ENCODE measurements at places on chromosomes 3 and 15.

DNA sequence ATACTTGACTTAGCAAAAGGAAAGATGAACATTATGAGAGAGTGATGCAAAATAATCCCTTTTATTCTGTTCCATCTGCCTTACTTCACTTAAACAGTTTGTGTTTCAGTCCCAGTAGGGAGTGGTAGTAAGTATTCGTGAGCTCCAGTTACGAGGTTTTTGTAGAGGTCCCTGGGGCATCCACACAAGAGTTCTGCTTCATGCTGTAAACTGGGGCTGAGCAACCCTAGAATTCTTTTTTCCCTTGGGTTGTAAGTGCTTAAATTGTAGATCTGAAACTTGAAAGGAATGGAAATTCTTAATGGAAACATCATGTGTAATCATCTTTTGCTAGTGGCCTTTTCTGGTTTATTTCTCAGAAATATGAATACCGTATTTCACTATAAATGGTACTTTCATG lies 79.5 kb downstream of the SEMA6D start:
- no peak for DNase-seq

DNA sequence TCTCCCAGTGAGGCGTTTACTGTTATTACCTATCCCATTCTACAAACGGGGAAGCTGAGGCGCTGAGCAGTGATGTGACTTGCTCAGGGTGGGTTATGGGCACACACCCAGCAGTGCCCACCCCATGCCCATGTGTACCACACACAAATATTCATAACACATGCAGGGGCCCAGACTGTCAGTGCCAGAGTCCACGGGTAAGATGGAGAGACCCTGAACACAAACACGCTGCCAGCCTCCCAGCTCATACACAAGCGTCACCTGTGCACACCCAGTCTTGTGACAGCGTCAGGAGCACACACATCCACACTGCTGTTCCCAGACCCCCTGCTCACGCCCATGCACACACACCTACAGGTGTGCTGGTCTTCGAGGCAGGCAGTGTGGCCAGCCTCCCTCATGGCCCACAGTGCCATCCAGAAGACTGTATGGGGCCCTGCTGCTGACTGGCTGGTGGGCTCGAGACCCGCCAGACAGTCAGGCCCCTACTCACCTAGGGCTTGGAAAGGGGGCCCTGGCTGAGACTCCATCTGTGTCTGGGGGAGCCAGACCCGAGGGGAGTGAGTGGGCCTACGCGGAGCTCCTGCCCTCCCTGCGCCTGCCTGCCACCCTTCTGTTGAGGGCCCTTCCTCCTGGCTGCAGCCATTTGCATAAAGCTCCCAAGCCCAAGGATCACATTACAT lies 39.4 kb downstream of the DNAJB8 start:
- DNase-seq, result no peak

DNA sequence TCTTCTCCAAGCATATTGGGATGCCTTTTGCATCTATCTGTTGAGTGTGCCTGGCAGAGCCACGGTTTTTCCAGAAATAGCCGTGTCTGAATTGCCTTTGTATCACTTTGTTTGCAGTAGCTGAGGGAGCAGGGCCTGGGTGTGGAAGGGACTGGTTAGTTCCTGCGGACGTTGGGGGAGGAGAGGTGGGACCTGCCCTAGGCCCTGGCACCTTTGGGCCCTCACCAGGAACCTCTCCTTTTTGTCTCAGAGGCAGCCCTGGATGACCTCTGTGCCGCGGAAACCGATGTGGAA lies 18.6 kb downstream of the ATRIP start:
- DNase-seq, result no peak

DNA sequence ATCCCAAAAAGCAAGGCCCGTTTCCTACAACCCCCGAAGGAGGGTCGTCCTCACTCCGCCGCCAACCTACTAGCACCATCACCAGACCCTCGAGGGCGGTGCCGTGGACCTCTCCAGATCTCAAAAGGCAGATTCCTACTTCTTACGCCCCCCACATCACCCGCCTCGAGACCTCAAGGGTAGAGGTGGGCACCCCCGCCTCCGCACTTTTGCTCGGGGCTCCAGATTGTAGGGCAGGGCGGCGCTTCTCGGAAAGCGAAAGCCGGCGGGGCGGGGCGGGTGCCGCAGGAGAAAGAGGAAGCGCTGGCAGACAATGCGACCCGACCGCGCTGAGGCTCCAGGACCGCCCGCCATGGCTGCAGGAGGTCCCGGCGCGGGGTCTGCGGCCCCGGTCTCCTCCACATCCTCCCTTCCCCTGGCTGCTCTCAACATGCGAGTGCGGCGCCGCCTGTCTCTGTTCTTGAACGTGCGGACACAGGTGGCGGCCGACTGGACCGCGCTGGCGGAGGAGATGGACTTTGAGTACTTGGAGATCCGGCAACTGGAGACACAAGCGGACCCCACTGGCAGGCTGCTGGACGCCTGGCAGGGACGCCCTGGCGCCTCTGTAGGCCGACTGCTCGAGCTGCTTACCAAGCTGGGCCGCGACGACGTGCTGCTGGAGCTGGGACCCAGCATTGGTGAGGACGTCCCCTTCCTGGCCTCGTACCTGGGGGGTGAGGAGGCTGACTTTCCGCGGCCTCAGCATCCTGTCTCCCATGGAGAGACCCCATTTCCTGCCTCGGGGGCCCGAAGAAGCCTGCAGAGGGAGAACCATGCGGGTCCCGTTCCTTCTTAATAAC lies at the start of gene MYD88:
MYD88 (plus strand) TSS at position 313 of the 842 bp plus-strand sequence; CDS start at position 353, 40 bp downstream.
- peak; percentile 83 for DNase-seq

GRCh38 chr15:83973816-83974215 lies 261.8 kb upstream of the GOLGA6L4 start:
- DNase-seq, result no peak

- DNase-seq, result no peak
These were observed 31.2 kb downstream of the ZPLD1 start for GRCh38 chr3:102466001-102466400.

GRCh38 chr15:38504680-38505467 lies 50.9 kb downstream of the FAM98B start:
- DNase-seq, result no peak

GRCh38 chr3:149701977-149702350 lies 44.1 kb upstream of the WWTR1 start:
- no peak for DNase-seq

- DNase-seq, result no peak
These were observed 400.9 kb upstream of the MCTP2 start for GRCh38 chr15:93830221-93831080.

GRCh38 chr3:127822041-127822681 lies at the start of gene MGLL:
Gene MGLL (minus strand): TSS chr3:127822515. CDS start chr3:127822318, 197 bp downstream.
- no peak for DNase-seq

DNA sequence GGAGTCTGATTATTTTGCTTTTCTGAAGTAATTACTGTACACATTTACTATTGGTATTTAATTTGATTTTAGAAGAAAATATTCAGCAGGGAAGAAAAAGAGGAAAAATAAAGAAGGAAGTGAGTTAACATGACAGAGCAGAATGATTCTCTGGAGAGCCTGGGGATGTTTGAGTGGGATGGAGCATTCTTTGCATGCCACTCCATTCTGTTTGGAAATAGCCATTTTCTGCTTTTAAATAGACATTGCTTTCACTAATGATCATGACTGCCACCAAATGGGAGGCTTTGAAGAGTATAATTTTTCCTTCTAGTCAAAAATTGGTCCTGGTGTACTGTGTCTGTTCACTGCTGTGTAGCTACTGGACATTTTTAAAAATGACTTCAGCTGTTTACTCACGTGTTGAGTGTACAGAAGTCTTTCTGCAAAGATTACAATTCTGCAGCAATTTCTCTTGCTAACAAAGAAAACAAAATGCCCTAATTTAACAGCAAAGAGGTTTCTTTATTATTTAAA lies 196.1 kb downstream of the RYR3 start:
- no peak for DNase-seq

- DNase-seq, result no peak
These were observed 270.5 kb downstream of the MBNL1 start for GRCh38 chr3:152539191-152539764.

GRCh38 chr3:32958509-32958908 lies 7.1 kb downstream of the CCR4 start:
- DNase-seq, result no peak

GRCh38 chr3:171190668-171191067 lies 164.1 kb upstream of the SLC2A2 start:
- no peak for DNase-seq

DNA sequence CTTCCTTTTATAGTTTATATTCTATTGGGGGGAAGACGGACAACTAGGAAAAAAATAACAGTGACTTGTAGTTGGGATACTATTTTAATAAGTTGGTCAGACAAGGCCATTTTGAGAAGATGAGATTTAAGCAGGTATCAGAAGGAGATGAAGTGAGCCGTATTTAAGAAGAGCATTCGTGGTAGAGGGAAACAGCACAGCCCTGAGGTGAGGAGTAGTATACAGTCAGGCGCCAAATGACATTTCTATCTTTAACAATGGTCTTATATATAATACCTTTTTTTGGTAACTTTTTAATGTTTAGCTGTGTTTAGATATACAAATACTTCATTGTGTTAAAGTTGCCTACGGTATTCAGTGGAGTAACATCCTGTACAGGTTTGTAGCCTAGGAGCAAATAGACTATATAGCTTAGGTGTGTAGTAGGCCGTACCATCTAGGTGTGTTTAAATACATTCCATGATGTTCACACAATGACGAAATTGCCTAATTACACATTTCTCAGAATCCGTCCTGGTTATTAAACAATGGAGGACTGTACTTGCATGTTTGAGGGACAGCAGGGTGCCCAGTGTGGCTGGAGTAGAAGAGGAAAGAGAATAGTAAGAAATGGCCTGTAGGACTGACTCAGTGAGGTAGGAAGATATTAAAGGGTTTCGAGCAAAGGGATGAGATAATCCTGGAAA lies 1.6 kb downstream of the NKTR start:
- no peak for DNase-seq

DNA sequence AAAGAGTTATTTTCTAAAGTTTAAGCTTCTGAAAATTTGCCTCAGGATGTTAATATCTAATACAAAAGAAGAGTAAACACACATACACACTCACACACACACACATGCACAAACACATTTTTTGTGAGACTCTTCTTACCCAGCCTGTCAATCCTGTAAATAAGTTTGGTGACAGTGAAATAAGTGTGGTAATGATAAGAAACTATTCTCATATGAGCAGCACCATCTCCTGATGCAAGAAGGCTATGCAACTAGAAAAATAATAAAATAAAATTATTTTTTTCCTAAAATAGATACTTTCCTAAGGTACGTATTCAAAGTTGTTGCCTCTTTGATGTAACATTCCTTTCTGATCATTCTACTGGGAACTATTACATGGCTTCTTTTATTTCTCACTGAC lies 155.1 kb downstream of the MECOM start:
- DNase-seq, result no peak

GRCh38 chr3:198022604-198023003 lies 62.6 kb downstream of the LMLN start:
- DNase-seq, result no peak

DNA sequence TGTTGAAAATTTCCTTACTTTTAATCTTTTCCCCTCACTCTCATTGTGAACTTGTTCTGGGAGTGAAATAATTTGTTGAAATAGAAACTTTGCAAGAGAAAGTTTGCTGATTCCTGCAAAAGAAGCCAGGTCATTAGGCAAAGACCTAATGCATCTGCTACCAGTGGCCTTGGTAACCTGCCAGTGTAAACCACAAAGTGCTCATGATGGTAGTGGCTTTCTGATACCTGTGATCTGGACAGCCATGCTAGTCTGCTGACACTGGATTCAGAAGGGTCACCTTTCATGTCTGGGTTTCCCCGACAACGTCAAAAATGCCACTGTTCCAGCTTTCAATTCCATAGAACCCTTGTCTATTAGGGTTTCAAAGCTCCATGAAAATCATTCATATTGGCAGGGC lies 123.7 kb upstream of the MCTP2 start:
- DNase-seq, result no peak

DNA sequence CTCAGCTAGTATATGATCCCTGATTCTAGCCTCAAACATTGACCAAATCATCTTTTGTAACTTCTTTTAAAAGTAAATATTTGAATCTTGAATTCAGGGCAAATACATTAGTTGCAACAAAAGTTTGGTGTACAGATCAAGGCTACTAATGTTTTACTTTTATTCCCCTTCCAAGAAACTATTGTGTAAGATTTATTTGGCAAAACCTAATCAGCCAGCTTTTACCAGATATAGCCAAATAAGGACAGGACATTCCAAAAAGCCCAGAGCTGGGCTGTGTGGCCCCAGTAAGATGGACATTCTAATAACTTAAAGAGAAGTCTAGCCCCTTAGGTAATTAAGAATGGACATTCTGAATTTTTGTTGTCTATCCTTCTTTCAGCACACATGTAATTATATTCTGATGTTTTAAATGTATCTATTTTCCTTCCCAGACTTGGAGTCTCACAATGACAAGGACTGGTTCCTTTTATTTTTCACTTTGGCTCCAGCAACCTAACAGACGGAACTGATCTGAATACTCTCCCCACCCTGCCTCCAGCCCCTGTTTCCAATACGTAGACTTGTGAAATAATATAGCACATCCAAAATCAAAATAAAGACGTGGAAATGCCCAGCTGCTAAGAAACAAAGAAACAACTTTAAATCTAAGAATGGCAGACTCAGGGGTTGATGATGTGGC lies 48.1 kb downstream of the STARD5 start:
- no peak for DNase-seq

- DNase-seq, result peak; percentile 34
These were observed at the start of gene GATM for GRCh38 chr15:45378149-45378912. Gene GATM (minus strand): TSS chr15:45378544. CDS start chr15:45378453, 91 bp downstream.

DNA sequence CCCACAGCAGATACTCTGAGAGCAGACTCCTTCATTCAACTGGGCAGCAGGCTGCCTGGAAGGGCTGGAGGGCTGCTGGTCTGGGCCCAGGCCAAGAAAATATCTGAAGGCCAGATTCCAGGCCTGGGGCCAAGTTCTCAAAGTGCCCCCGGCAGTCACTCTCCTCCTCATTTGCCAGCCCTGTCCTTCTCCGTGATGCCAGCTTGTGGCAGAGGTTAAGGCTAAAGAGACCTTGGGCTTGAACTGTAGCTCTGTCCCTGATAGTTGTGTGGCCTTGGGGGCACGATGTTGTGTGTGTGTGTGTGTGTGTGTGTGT lies 39.0 kb downstream of the FAM3D start:
- no peak for DNase-seq

- no peak for DNase-seq
These were observed 85.4 kb upstream of the LIPC start for GRCh38 chr15:58346361-58346760.

DNA sequence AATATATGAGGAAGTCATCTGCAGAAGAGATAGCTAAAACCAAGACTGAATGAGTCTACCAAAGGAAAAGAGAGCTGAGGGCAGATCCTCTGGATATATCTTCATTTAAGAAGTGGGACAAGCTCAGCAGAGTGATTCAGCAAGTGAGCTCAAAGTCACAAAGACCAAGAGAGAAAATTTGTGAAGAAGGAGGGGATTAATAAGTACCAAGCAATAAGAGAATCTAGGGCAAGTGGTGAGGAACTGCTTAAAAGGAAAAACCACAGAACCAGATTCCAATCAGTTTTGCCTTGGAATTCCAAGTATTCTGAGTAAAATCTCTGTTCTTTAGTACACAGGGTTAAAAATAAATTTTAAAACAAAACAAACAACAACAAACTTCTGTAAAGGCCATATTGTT lies 3.6 kb downstream of the EHHADH start:
- DNase-seq, result no peak

DNA sequence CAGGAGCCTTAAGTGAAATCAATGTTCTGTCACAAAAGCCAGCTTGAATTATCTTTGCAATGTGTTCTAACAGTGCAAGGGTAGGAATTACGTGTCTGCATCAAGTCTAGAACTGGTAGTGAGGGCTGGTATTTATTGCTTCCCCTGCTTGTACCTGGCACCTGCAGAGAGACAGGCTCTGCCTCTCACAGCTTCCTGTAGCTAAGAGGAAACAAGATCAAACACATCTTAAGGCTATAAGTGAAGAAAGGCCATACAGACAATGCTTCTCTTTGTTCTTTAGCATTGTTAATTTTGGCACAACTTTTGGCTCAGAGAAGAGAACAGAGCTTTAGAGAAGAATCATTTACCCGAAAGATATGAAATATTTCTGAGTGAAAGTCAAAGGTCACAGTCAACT lies 479.9 kb downstream of the GRM7 start:
- no peak for DNase-seq
